ENCODE measurements at places on chromosomes 13 and 19.

GRCh38 chr19:41918653-41919244, 9.5 kb downstream of the ERFL start:
- no peak for DNase-seq

GRCh38 chr19:32652894-32653598, 21.9 kb downstream of the ANKRD27 start:
- no peak for DNase-seq

GRCh38 chr19:31553112-31553845, 204.0 kb upstream of the TSHZ3 start:
- no peak for DNase-seq

DNA sequence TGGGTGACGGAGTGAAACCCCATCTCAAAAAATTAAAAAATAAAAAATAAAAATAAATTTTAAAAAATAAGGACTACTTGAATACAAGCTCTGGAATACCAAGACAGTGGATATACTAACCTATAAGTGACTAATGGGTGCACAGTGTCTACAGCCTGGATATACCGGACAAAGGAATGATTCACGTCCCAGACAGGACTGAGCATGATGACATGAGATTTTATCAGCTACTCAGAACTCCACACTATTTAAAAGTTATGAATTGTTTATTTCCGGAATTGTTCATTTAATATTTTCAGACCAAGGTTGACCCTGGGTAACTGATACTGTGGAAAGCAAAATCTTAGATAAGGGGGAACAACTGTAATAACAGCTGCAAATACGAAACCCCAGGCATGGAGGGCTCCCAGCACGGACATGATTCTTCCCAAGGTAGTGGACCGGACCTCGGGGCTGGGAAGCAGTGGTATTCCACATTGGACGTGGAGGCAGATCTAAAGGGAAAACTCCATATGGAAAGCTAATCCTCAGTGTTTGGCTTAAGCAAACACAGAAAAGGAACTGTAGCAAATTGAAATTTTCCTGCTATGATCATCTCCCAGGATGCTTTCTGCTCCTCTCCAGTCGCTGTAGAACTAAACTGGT, 102.6 kb upstream of the TSHZ3 start:
- no peak for DNase-seq

Measured in ACHN (cell line).